Brain microvascular endothelial cell (primary cell): ENCODE measurements at places on chromosomes 12 and 14.
A peak's percentile ranks its signal among the peaks of the same experiment; 100 is the strongest.

DNA sequence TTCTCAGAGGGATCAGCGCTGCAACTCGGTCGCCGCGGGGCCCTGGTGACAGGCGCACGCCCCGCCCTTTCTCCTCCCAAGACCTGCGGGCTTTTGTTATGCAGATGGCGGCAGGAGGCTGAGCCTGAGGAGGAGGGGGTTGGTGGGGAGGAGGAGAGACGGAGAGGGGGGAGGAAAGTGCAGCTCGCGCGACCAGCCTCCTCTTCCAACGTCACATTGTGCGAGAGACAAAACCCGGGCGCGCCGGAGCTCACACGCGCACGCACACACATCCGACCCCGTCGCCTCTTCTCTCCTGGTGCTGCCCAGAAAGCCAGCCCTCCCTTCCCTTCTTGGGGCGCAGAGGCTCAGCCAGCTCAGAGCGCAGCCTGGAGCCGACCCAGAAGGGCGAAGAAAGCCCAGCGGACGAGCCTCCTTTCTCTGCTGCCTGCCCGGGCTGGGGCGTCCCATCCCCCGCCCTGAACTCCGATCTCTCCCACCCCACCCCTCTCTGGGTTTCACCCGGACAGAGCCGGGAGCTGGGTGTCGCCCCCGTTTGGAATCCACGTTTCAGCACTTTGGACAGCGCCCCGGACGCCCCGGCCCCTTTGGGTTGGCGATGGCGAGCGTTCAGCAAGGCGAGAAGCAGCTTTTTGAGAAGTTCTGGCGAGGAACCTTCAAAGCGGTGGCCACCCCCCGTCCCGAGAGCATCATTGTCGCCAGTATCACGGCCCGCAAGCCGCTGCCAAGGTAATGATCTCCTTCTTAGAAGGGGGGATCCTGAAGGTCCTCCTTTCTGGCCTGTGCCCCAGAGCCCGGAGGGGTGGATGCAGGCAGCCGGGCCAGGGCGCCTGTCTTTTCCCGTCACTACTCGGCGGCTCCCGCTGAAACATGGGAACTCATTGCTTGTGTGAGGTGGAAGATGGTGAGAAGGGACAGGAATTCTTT is at the start of gene SRRM4:
TSS of gene SRRM4 (plus strand) at position 257 of the 927 bp plus-strand sequence. CDS start at position 599, 342 bp downstream.
- no peak for DNase-seq

- no peak for DNase-seq
These were observed 7.4 kb downstream of the CDKN1B start for GRCh38 chr12:12724421-12725085.

- DNase-seq, result no peak
These were observed 104.2 kb upstream of the RMST start for GRCh38 chr12:97358361-97358760.

GRCh38 chr12:132186857-132187620 is 42.8 kb downstream of the NOC4L start:
- no peak for DNase-seq

DNA sequence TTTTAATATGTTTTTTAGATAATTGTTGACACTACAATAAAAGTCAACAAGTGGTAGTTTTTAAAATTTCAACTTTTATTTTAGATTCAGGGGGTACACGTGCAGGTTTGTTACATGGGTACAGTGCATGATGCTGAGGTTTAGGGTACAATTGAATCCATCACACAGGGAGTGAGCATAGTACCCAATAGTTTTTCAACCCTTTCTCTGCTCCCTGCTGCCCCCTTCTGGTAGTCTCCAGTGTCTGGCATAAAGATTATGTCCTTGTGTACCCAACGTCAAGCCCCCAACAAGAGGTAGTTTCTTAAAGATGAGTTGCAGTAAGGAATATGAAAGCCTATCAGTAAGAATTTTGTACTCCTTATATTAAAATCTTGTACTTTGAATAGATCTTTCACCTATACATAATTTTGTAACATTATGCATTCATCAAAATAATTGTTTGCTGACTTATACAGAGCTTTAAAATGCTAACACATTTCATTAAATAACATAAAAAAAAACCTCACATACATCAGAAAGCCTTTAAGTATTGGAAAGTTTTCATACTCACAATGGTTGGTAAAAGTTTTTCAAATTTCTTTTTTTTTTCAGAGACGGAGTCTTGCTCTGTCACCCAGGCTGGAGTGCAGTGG is 5.4 kb upstream of the RALGAPA1 start:
- DNase-seq, result peak; percentile 48

- peak; percentile 98 for DNase-seq
These were observed 39.9 kb downstream of the LTBP2 start for GRCh38 chr14:74571901-74572725.

GRCh38 chr12:92951006-92951405 is 21.9 kb upstream of the EEA1 start:
- DNase-seq, result no peak

GRCh38 chr12:98409548-98409947 is 105.8 kb upstream of the TMPO start:
- no peak for DNase-seq

DNA sequence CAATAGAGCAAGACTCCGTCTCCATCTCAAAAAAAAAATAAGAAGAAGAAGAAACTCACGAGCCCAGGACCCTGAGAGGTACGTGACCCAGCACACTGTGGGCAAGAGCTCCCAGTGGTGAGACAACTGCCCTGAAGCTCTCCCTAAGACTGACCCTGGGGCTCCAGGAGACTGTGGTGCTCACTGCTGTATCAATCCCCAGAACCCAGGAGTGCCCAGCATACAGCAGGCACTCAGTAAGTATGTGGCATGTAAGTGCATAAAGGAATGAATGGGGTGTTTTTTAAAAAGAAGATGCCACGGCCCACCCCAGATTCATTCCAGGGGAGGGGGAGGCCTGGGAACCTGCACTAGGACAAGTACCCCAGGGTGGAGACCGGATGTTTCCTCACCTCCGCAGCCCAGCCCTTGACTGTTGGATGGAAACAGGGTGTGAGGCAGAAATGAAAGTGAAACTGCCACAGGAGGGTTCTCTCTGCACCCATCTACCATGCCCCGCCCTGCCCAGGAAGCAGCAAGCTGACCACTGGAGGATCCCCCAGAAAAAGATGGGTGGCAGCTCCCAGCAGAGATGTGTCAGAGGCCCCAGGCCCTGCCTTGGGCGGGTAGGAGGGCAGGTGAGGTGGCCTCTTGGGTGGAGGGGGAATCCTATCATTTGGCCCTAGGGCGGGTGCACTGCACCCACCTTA is 12.2 kb downstream of the ITPK1 start:
- DNase-seq, result no peak

DNA sequence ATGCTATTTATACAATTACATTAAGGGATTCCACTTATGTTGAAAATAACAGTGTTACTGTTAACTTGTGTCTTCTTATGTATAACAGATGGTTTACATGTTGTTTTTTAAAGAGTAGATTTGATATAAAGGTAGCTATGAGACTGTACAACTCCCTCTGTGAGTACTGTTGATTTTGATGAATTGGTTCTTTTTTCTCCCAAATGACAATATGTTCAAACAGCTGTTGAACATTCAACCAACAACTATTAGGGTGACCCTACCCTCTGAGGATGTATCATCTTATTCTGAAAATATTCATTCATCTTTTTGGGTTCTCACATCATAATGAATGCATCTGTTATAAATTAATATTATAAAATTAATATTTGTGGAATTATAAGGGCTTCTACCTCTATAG is 456.9 kb upstream of the MGAT4C start:
- DNase-seq, result no peak

- DNase-seq, result no peak
These were observed 199.3 kb downstream of the TTC7B start for GRCh38 chr14:90616881-90617280.
